Hematopoietic multipotent progenitor cell treated with erythropoietin and hydrocortisone succinate and interleukin-3 and kit ligand, for 8 days (in vitro differentiated cells): ENCODE measurements at places on chromosomes 2 and 18.

GRCh38 chr2:215540658-215541057, 104.8 kb upstream of the FN1 start:
- DNase-seq = no peak

DNA sequence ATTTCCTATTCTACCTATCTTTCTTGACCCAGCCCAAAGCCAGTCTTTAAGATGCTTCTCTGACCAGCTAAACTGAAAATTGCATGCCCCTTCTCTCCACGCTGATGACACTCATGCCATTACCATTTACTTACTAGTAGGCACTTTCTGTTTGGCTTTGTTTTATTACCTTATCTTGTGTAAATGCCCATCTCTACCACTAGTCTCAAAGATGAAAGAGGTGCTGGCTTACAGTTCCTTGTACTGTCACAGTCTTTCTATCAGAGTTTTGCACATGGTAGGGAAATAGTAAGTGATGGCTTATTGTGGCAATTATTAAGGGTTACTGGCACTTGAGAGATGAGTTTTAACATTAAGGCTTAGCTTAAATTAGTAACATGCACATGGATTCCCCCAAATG, 352.1 kb downstream of the RBM43 start:
- DNase-seq = no peak

DNA sequence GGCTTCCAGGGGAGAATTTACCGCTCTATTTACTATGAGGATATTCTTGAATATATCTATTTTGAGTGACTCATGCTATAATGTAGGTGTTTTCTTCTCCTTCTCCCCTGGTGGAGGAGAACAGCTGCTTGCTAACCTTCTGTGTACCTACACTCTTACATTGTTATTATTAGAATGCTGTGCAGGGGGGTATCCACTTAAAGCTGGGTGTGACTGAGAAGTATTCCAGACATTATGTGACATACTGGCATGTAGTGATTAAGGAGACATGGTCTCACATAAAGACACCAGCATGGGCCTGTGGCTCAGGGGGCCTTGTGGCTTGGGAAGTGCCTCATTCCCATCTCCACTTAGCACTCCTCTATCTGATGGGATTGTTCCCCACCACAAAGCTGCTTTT, 287.9 kb downstream of the PTPRM start:
- DNase-seq = no peak

DNA sequence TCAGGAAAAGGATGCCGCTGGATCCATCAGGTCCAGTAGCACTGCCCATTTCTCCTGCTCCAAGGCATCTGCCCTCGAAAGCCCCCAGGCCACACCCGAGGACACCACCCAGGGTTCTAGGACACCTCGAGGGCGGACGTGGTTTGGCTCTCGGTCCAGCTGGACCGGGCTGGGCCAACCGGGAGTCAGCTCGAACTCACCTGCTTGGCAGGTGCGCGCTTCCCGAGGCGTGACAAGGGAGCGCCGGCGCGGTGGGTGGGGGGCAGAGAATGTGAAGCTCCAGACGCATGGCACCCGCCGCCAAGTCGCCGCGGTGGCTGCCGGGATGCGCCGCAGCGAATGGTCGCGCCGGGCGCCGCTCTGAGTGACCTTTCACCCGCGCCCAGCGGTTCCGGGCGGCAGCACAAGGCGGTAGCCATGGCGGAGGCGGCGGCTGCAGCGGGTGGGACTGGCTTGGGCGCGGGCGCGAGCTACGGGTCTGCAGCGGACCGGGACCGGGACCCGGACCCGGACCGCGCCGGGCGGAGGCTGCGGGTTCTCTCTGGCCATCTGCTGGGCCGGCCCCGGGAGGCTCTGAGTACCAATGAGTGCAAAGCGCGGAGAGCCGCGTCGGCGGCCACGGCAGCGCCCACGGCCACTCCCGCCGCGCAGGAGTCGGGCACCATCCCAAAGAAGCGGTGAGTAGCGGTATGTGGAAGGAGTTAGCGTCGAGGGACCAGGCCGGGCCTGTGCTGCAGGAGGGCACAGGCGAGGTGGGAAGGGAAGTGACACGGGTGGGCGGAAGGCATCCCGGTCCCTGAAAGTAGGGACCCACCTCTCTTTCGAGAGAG, at the start of gene AGPS:
AGPS (plus strand) TSS at position 401 of the 830 bp plus-strand sequence; CDS start at position 418, 17 bp downstream.
- peak; percentile 82 for DNase-seq

DNA sequence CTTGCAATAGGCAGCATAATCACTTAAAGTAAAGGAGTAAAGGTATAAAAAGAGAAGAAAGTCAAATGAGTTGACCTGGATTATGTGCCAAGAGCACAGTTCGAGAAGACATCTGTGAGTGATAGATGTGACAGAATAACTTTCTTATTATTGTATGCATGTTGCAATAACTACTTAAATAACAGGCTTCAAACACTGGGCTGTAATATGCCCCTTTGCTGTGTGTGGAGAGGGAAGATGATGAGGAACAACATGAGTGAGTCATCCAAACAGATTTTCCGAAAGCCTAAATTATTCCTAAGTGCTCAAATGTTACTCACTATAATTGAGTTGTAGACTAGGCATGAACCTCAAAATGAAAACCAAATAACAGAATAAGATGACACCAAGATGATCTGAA, 328.1 kb downstream of the EXOC6B start:
- no peak for DNase-seq

GRCh38 chr2:39469807-39470206, 32.7 kb upstream of the MAP4K3 start:
- DNase-seq = no peak
